ENCODE measurements at places on chromosomes 6 and 20. TPM values are rescaled to one million over a fixed set of nuclear protein-coding genes. Genes with fewer than 3 reads are reported as not detected.

- DNase-seq: no peak
Observed at GRCh38 chr20:11305406-11305805, 612.3 kb upstream of the BTBD3 start.

- no peak for DNase-seq
Observed at GRCh38 chr6:3838992-3839867, 9.9 kb upstream of the FAM50B start.

- no peak for DNase-seq
Observed at GRCh38 chr20:31972471-31973021, 4.6 kb downstream of the XKR7 start.

DNA sequence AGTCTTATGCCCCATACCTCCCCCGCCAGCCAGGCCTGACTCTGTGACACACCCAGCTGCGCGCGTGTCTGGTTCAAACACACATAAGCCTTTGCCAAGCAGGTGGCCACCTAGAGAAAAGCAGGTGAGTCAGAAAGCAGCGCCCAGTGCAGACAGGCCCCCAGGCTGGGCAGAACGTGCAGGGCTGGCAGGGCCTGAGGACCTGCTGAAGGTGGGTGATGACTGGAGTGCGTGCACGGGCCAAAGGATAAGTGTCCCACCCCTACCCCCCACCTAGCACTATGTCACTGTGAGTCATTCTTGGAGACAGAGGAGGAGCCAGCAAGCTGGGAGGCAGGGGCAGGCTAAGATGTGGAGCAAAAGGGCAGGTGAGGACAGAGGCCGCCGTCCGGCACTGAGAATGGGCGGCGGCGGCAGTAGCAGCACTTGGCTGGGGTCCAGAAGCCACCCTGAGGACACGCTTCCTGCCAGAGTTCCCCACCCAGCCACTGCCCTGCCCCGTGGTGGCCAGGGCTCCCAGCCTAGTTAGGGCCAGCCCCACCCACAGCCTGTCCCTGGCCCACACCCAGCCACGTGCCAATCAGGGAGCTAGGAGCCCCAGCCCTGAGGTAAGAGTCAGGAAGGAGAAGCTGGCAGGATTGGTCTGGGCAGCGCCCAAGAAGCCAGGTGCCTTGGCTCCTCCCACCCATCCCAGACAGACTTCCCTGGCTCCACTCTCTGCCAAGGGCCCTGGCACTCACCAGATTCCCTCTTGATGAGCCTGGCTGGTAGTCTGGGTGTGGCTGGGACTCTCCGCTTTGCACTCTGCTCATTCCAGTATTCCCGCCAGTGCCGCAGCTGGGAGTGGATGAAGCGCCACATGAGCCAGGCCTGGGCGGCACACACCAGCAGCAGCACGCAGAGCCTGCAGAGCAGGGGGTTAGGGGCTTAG, 72.7 kb downstream of the TRAM2 start:
- no peak for DNase-seq

Gene GNMT
- total RNA-seq: 0.69 TPM

All from activated T-cell treated with anti-CD3 and anti-CD28 coated beads, Interleukin-2, amount 50 U/mL, for 72 hours (primary cell).